BJ (cell line): ENCODE measurements at places on chromosomes 1 and 21. TPM values are rescaled to one million over a fixed set of nuclear protein-coding genes. Genes with fewer than 3 reads are reported as not detected.

HPCA gene
- not detected in 2 replicates for polyA plus RNA-seq

MTARC2 gene
- polyA plus RNA-seq, result 5.7 and 6.1 TPM in 2 replicates

TRIM67 gene
- polyA plus RNA-seq, result 0.01 and 0.02 TPM in 2 replicates

KCNT2 gene
- polyA plus RNA-seq, result 0.66 and 1.4 TPM in 2 replicates

S100A7 gene
- not detected in 2 replicates for polyA plus RNA-seq

OR6K3 gene
- polyA plus RNA-seq, result not detected in 2 replicates

- DNase-seq, result no peak
These were observed 115.2 kb downstream of the NPHP4 start for GRCh38 chr1:5877001-5877400.

DNA sequence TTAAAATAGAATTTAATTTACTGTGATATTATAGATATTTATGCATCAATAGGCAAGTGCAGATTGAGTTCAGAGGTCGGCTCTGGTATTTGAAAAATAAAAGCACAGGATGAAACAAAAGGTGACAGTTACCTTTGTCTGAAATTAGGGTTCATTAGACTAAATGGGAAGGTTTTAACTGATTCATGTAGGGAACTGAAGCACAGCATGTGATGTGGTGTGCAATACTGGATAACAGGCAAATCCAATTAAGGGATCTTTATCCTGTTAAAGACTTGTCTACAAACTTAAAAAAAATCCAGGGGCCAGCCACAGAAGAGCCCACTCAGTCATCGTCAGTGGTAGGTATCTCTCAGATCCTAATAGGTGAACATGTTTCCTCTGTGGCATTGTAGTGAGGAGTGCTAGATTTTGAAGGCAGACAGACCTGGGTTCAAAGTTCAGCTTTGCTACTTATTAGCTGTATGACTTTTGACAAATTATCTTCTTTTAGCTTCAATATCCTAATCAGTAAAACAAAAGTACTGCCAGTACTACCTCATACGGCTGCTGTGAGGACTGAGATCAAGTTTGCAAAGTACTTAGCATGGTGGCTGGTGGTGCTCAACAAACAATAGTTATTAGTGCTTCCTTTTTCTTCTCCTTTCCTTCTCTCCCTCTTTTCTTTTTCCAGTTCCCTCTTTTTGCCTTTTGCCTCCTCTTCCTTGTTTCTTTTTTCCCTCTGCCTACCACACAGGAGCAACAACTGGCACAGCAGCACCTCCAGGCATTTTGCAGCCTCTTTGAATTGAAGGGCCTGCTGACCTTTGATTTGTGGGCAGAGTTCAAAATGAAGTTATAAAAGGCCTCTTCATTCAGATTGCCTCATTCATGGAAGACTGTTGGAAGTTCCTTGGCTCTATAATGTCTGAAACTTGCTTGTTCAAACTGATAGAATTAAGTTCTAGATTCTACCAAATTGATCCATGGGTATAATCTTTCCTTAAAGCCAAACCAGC is 44.9 kb upstream of the FOXD3 start:
- DNase-seq, result no peak

DNA sequence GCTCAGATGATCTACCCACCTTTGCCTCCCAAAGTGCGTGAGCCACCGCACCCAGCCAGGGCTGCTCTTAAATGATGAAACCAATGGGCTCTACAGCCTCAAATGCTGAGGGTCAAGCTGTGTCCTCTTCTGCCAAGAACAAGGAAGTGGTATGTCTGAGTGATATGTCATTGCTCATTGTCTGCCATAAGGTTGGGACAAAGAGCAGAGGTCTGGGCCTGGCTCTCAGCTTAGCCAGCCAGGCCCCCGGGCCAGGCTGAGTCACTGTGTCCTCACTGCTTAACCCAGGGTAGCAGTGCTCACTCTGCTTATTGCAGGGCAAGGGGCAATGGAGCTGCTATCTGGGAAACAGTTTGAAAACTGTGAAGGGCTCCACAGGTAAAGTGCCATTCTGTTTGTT is 8.3 kb upstream of the ETS2 start:
- DNase-seq, result no peak

GRCh38 chr1:70146488-70146887 is 58.9 kb downstream of the LRRC40 start:
- DNase-seq, result no peak

DNA sequence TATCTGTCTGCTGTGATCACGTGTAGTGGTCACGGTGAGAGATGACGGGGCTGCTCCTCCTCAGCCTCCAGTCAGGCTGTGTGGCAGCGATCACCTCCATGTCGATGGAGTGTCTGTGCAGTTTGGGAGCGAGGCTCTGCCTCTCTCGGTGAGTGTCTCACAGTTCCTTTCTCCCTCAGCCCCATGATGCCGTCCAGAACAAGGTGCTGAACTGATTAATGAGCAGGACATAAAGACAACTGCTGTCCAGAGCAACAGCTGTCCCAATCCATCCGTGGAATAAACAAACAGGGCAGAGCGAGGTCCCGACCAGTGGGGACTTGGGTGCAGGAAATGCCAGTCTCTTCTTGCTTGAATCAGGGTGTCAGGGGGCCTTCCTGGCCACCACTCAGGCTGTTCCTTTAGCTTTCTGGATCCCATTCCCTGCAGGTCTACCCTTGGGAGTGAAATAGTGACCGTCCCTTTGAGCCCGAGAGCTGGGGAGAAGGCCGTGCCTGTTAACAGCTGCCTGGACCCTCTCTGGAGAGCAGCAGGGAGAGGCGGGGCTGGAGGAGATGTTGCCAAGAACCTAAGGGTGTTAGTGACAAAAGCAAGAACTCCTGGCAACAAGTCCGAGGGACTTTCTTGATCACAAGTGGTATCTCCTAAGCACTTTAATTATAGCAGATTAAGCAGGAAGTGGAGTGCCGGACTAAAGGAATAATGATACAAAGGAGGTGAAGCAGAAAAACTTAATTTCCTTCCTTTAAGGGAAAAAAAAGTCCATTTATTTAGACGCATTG is 443.9 kb downstream of the KIF26B start:
- no peak for DNase-seq

GRCh38 chr1:155261493-155261851 is 688 bp downstream of the SCAMP3 start:
- DNase-seq, result no peak

GRCh38 chr1:15627343-15627988 is 10.2 kb downstream of the DDI2 start:
- DNase-seq, result peak; percentile 31

GRCh38 chr1:244337839-244338238 is 113.9 kb downstream of the ADSS2 start:
- no peak for DNase-seq

DNA sequence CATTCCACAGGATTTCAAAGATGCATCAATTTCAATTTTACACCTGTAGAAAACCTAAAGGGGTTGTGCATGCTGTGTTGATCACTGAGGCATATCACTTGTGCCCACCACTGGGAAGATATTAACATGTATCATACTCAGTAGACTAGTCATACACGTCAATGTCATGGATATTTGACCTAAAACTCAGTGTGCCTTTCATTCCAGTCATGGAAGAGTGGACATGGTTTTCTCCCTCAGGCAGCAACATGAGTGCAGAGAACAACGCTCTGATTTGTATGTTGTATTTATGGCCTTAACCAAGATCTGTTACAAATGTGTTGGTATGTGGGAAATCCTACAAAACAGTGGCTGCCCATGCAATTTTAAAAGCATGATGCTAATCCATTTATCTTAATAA is 6.1 kb upstream of the C1orf53 start:
- DNase-seq, result no peak
